Stimulated activated CD4-positive, alpha-beta T cell treated with anti-CD3 and anti-CD28 coated beads, Interleukin-2, amount 100 ng/mL, for 48 hours (primary cell): ENCODE measurements at places on chromosomes 6 and 20.
A peak's percentile ranks its signal among the peaks of the same experiment; 100 is the strongest.

DNA sequence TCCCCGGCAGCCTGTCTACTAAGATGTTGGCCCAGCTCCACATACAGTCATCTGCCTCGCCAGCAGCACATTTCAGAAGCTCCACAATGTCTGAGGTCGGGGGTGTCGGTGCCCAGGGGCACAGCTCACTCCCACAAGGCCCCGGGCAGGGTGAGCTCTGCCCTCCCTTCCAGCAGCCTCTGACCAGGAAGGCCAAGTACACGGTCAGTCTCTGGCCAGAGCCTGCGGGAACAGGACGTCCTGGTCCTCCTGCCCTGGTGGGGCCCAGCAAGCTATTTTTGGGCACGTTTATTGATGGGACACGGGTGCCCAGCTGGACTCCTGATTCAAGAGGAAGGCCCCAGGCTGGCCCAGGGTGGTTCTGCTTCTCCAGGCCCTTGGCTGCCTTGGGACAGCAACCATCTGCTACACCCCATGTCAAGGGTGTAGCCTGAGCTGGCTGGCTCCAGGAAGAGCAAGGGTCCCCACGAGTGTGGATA lies 114.9 kb upstream of the PTPN1 start:
- DNase-seq = no peak

GRCh38 chr20:16314748-16315159 lies 258.5 kb downstream of the KIF16B start:
- DNase-seq = no peak

DNA sequence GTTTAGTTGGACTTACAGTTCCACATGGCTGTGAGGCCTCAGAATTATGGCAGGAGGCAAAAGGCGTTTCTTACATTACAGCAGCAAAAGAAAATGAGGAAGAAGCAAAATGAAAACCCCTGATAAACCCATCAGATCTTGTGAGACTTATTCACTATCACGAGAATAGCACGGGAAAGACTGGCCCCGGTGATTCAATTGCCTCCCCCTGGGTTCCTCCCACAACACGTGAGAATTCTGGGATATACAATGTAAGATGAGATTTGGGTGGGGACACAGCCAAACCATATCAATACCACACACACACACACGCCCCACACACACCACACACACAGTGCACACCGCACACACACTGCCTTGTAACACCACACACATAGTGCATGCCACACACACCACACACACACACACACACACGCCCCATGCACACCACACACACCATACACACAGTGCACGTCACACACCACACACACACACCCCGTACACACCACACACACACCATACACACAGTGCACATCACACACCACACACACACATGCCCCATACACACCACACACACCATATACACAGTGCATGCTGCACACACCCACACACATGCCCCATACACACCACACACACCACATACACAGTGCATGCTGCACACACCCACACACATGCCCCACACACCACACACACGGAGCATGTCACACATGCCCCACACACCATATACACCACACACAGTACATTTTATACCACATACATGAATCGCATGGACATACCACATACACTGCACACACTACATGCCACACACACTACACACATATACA lies 310.5 kb downstream of the TAF4 start:
- no peak for DNase-seq

GRCh38 chr6:166166314-166167257 lies 1.1 kb downstream of the TBXT start:
- no peak for DNase-seq

GRCh38 chr6:132961610-132962009 lies 147.2 kb downstream of the RPS12 start:
- no peak for DNase-seq

GRCh38 chr6:14333556-14334305 lies 216.2 kb downstream of the CD83 start:
- no peak for DNase-seq

DNA sequence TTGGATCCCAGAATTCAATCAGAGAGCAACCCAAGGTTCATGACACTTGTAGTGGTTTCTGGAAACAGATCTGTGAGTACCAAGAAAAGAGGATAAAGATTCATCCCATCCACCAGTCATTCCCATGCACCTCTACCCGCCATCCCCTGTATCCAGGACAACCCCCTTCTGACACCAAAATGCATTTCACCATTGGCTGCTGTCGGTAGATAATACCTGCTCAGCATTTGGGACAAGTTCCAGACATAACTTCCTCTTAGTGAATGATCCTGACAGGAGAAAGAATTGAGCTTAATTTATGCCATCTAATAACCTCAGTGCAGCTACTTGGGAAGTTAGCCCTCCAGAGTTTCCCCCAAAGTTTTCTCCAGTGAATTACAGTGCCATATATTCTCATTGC lies 329.1 kb downstream of the ZFAND3 start:
- no peak for DNase-seq

DNA sequence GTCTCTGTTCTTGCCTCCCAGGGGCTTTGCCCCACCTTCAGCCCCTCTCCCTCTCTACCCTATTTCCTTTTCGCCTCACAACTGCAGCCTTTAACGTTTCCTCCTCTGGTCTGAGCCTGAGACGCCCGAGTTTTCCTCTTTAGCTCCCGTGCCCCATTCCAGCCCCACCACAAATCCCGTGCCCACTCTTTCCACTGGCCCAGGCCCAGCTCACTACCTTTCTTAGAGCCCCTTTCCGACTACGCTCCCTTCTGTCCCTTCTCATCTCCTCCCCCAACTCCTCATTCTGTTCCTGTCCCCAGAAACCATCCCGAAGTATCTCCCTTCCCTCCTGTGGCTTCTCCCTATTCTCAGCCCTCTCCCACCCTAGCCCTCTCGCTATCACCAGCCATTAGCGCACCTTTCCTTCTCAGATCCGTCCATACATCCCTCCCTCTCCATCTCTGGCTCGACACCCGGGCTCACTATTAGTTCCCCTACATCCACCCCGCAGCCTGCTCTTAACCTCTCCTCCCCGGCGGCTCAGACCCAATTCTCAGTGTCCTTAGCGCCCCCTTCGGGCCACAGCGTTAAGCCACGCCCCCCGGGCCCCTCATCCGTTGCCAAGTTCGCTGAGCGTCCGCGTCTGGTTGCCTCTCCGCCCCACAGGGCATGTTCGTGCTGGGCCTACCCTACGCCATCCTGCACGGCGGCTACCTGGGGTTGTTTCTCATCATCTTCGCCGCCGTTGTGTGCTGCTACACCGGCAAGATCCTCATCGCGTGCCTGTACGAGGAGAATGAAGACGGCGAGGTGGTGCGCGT lies 2.7 kb downstream of the SLC32A1 start:
- DNase-seq = peak; percentile 75

DNA sequence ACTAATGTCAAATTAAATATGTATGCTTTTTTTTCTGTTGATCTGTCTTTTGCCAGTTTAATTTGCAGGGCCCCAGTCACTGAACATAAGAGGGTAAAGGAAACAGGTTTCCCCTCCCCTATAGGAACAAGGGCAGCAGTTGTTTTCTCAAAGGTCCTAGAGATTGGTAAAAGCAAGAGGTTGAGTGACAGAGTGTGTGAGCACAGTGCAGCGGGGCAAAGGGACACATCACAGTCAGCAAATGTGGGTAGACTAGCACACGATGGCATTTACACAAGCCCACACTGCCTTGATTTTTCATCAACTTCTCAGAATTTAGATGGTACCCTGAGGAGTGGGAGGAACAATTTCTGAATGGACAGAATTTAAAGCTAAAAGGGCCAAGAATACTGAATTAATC lies 138.7 kb upstream of the MYLIP start:
- no peak for DNase-seq

- no peak for DNase-seq
These were observed 29.6 kb downstream of the RAMACL start for GRCh38 chr6:166556863-166557322.

DNA sequence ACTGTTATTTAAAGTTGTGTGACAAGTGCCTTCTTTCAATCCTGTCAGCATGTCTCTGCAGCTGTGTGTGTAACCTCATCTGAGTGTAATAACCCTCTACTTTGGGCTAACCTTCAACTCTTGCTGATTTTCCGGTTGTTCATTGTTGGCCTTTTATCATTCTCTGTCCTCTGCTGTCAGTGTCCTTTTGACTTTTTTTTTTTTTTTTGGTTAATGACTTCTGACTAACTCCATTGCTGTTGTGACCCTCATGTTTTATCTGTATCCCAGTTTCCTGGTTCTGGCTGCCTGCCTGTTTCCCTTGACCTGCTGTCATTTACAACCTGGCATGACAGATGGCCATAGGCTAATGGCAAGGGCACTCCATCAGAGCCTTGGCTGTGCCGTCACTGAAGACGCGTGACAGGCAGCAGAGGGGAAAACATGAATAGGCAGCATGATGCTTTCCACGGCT lies 145.7 kb upstream of the MAN1A1 start:
- DNase-seq = no peak

GRCh38 chr6:118122801-118123200 lies 215.7 kb downstream of the SLC35F1 start:
- no peak for DNase-seq

GRCh38 chr6:134577998-134578397 lies 260.1 kb upstream of the SGK1 start:
- no peak for DNase-seq

GRCh38 chr6:71376830-71377229 lies 88.2 kb downstream of the OGFRL1 start:
- DNase-seq = no peak

DNA sequence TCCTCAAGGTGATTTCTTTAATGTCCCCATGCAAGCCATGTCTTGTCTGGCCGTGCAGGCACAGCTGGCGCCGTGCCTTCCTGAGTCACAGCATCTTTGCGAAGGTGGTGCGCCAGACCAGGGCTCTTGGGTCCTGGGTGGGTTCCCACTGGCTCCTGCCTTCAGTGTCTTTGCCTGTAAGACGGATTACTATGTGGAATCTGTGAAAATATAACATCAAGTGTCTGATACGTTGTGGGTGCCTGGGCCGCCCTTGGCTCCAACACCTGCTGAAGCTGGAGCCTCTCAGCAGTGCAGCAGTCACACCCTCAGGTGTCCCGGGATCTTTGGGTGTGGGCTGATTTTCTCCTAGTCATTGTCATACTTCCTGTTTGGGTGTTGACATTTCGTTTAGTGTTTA lies 3.2 kb downstream of the OSBPL2 start:
- DNase-seq = no peak

DNA sequence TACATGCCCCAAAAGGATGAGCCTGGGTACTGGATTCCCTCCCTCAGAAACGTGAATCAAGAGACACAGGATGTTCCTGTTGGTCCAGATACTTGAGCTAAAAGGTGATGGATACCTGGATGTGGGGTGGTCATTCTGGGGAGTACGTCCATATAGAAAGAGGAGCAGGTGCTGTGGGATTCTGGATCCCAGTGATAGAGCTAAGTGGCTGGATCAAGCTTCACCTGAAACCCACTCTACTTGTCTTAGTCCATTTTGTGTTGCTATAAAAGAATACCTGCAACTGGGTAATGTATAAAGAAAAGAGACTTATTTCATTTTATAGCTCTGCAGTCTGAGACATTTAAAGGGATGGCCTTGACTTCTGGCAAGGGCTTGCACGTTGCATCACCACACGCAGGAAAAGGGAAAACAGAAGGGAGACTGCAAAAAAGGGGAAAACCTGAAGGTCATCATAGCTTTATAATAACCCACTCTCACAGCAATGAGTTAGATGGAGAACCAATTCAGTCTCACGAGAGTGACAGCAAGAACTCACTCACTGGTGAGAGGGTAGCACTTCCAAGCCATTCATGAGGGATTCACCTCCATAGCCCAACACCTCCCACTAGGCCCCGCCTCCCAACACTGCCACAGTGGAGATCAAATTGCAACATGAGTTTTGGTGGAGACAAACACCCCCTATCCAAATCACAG lies 31.2 kb downstream of the RIPOR3 start:
- no peak for DNase-seq

DNA sequence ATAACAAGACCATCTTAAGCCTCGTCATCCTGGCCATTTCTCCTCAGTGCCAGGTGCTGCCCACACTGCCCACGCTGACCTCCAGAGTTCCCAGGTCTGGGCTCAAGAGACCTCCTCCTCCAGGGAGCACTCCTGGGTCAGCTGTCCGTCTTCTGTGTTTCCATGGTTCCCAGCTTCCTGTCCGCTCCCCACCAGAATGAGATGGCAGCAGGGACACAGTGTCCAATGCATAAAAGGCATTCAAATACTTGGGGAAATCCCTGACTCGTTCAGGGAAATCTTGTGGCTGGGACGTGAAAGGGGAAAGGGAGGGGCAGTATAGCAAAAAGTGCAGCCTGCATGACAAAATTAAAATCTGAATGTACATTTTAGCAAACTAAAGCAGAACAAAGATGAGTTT lies 54.3 kb downstream of the SLC23A2 start:
- no peak for DNase-seq

GRCh38 chr6:144341831-144342527 lies 56.8 kb downstream of the UTRN start:
- no peak for DNase-seq

GRCh38 chr6:95548188-95548786 lies 29.0 kb upstream of the MANEA start:
- DNase-seq = no peak

- DNase-seq = no peak
These were observed at the start of gene METTL24 for GRCh38 chr6:110357664-110358552. TSS of gene METTL24 (minus strand) at chr6:110358349. CDS start at chr6:110358272, 77 bp downstream.

- no peak for DNase-seq
These were observed 379.5 kb upstream of the POU3F2 start for GRCh38 chr6:98454809-98455322.

- no peak for DNase-seq
These were observed 31.6 kb downstream of the SRC start for GRCh38 chr20:37377346-37378081.

DNA sequence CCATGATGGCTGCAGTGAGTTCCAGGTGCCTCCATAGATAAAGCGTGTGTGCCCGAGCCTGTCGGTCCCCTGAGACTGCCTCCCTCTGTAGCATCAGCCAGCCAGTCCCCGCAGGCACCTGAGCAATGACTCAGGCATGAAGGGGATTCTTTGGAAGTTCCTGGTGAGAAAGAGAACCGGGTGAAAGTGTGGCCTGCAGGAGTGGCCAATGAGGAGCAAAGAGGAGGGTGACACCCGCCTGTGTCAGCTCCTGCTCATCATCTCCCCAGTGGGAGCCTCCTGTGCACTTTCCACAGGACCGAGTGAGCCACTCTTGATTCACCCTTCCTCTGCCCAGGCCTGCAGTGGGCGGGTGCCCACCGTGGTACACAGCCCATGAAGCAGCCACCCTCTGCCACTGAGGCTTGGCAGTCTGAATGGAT lies 71.2 kb upstream of the PTPN1 start:
- DNase-seq = peak; percentile 26
